ENCODE measurements at places on chromosomes 16 and 17.
A peak's percentile ranks its signal among the peaks of the same experiment; 100 is the strongest.

DNA sequence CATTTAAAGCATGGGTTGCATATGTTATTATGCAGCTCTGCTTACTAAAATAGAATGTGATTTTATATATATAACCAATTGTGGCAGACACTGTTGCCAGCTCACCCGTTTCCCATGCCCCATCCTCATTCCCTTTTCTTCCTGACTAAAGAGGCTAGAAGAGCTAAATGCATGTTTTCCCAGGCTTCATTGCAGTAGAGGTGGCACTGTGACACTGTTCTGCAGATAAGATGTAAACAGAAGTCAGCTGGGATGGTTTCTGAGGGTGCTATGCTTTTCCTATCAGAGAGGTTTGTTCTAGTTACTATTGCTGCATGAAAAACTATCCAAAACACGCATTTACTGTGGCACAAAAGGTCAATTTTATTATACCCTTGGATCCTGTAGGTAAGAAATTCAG, 5.7 kb upstream of the TOB1 start:
- no peak for DNase-seq

DNA sequence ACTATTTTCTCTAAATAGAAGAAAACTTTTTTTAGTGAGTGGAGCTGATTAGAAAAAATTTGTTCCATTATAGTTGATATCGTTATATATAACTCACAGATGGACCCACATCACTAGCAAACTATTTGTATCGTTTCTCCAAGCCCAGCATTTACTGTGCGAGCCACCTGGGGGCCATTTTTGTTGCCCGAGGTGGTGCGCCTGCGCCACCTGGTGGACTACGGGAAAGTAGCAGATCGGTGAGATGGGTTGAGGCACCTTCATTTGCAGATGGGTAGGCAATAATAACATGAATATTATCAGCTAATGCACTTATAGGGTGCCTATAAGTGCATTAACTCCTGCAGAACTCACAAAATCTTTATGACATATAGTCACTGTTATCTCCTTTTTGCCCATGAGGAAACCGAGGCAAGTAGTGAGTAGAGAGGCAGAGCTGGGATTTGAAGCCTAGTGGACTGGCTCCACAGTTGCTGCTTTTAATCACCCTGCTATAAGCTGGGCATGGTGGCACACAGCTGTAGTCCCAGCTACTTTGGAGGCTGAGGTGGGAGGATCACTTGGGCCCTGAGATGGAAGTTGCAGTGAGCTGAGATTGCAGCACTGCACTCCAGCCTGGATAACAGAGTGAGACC, 23.2 kb upstream of the NTN1 start:
- no peak for DNase-seq

- DNase-seq, result no peak
Observed at GRCh38 chr16:10386517-10387100, 748 bp downstream of the ATF7IP2 start.

GRCh38 chr16:72050769-72051464, 3.4 kb upstream of the HP start:
- peak; percentile 39 for DNase-seq

GRCh38 chr16:86217891-86218270, 292.4 kb upstream of the FOXF1 start:
- DNase-seq, result no peak

DNA sequence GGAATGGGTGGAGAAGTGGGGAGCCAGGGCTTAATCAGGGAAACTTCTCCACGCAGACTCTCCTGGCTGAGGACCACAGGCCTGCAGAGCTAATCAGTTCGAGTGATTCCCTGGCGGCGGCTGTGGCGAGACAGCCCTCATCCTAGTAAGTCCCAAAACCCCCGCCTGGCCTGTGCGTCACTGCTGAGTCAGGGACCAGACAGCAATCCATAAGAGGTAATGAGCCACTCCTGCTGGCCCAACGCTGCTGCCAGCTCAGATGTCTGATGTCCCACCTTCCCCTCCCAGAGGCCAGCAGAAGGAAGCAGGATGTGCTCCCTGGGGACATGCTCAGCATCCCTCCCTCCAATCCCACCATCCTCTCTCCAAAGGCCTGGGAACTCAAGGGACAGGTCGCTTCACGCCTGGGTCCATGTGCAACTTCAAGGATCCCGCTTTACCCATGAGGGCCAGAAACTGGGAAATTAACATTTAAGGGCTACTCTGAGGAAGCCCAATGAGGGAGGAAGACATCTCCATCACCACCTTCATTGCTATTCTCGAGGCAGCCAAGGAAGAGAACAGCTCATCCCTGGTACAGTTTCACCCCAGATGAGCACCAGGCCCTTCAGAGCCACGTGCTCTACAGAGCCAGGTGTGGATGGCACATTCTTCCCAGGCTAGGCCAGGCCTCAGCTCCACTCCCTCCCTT, 7.9 kb downstream of the ACLY start:
- DNase-seq, result no peak

GRCh38 chr17:69949496-69949895, 125.5 kb upstream of the KCNJ16 start:
- no peak for DNase-seq

- no peak for DNase-seq
Observed at GRCh38 chr17:18257982-18258355, 569 bp downstream of the FLII start.

GRCh38 chr17:58532555-58532951, 18.1 kb upstream of the MTMR4 start:
- no peak for DNase-seq

- no peak for DNase-seq
Observed at GRCh38 chr16:84853534-84853933, 33.7 kb downstream of the CRISPLD2 start.

DNA sequence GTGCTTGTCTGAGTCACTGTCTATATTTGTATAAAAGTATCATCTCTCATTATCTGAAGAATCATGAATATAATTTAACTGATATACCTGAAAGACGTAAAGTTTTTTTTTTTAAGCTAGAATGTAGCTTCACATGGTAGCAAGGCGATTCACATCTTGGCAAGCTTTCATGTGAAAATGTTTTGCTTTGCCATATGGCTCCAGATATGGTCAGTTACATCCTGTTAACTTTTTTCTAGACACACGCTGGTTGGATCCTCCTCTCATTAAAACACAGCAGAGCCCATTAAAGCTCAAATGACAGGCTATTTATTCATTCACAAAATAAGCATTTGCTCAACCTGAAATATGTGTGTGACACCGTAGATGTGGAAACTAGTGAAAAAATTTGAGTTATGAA, 412.8 kb downstream of the KIF2B start:
- no peak for DNase-seq

All from epithelial cell of prostate (primary cell).